ENCODE measurements at places on chromosomes 1 and 21.

GRCh38 chr1:150808846-150809245, 786 bp upstream of the CTSK start:
- DNase-seq: no peak

DNA sequence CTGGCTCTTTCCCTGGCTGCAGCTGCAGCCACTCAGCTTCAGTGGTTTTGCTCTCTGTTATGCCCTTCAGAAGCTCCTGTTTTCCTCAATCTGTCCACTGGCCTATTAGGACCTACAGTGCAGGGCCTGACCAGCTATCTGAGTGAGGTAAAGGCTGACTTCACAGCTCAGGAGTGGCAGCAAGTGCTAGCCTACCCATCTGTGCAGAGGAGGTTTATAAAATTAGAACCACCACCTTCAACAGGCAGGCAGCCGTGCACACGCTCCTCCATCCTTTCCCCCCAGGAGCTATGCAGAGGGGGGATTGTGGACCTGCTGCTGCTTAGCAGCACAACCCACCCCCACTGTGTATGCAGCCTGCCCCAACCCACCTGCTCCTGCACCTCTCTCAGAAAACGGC, 8.3 kb downstream of the ADAR start:
- DNase-seq: no peak

DNA sequence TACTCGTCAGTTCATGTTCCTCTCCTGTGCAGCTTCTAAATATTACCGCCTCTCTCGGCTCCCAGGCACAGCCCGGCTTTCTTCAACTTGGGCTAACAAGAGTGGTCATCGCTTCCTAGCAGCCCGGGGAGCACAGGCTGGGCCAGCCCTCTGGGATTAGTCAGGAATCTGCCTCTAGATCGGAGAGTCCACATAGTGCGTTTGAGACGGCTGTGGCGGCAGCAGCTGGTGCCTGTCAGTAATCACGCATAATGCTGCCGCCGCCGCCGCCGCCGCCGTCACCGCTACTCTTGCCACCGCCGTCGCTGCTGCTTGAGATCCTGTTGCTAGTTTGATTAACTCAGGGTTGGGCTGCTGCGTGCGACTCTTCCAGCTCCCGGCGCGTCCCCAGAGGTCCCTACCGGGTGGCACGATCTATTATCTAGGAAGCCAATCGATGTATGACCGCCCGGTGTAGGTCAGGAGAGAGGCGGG, at the start of gene RXRG:
Gene RXRG (minus strand): TSS at position 230 of the 474 bp plus-strand sequence. CDS start 233 bp downstream, outside the sequence.
- no peak for DNase-seq

DNA sequence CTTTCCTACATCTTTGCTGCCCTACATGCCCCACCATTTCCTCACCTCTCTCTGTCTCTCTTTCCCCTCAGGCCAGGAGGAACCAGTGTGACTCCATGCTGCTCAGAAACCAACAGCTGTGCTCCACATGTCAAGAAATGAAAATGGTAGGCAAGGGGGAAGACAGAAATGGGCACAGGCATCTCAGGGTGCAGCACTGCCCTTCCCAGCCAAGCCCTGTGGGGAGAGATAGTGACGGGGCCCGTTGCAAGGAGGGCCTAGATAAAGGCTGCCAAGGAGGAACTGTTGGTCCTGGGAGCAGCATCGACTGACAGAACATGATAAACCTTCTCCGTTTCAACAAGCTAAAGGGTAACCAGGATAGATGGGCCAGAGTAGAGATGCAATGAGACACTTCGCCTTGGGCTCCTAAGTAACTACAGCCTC, 12.5 kb upstream of the PIGC start:
- DNase-seq: no peak

GRCh38 chr21:31592963-31593560, 66.4 kb upstream of the SOD1 start:
- no peak for DNase-seq

DNA sequence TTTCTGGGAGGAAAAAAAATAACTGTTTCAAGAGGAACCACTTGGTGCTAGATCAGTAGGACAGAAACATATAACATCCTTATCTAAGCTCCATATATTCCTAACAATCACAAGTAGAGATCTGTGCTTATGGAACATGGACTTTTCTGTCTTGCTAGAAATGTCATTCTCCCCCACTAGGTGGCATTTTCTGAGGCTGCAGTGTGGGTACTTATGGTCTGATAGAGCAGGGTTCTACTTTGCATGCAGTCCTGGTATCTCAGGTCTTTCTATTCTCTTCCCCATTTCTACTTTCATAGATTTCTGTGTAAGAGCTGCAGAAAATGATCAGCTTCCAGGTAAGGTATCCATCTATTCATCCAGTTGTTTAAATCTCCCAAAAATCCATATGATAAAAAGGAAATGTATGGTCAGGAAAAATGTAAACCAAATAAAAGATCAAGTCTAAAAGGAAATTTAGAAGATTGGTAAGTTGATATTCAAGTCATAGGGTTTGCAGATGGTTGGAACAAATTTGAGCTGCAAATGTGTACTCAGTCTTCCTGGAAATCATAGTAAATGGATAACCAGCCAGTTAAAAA, 1.5 kb downstream of the ZNF684 start:
- peak; percentile 56 for DNase-seq

DNA sequence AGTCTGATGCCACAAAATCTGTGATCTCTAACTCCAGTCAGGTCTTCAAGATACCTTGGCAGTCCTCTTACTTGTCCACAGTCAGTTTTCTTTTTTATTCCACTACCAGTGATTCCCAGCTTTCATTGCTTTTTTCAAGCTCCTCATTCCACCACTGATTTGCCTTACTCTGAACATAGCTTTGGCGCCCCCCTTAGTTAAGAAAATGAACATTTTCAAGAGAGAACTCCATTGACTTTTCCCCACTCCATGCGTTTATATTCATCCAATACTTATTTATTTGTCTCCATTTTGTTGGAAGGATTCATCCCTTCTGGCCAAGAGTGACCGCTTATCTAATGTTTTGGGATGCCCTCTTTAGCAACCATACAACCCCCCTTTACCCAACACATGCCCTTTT, 33.9 kb upstream of the IPO9 start:
- DNase-seq: no peak

DNA sequence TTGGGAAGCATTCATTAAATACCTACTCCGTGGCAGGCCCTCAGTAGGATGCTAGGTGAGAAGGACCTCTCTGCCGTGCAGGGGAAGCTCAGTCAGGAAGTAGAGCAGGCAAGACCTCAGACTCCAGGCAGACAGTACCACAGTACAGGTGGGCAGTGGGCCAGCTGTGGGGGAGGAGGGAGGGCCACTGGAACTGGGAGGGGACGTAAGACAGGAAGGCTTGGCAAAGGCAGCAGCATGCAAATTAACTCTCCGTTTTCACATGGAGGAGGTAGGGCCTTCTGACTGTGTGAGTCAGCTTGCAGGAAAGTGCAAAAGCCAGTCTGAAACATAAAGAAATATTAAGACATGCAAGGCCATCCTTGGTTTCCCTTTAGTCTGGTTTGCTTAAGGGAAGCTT, 157.7 kb downstream of the TRIM33 start:
- no peak for DNase-seq

DNA sequence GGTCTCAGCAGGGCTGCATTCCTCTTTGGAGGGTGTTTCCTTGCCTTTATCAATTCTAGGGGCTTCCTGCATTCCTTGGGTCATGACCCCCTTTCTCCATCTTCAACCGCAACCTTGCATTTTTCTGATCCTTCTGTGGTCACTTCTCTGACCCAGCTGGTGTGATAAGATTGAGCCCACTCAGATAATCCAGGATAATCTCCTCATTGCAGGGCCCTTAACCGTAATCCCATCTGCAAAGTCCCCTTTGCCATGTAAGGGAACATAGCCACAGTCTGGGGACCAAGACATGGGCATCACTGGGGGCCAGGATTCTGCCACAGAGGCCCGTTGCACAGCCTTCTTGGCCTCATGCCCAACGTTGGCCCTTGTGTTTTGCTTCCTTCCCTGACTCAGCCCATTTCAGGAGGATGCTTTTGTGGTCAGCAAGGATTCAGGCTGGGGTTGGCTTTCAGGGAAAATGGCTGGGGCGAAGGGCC, 35.0 kb upstream of the IL19 start:
- no peak for DNase-seq

DNA sequence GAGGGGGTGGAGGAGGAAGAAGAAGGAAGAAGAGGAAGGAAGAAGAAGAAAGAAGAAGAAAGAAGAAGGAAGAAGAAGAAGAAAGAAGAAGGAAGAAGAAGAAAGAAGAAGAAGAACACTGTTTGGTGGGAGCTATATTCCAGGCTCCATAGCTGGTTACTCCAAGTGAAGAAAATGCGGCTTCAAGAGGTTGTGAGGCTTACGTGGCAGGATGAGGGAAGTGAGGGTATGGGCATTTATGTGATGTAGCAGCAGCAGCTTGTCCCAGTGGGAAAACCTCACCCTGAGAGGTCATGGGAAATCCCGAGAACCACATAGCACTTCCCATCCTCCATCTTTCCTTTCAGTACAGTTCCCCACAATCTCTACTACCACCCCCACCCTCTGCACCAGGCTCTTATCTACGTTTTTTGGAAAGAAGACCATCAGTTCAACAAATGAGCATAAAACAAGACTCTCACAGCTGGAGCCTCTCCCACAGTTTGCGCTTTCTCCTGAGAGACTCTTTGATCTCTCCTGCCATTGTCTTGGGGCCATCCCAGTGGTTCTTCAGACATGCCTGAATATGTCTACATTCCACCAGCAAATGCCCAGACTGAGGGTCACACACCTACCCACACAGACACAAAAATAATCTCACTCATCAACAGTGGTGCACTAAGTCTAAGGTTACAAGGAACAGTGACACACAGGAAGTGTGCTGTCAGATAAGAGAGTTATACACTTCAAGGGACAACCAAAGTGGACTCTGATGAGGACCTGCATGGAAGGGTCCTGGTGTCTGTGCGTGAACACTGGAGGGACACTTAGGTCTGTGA, 77.9 kb upstream of the KCNJ15 start:
- DNase-seq: no peak

- peak; percentile 91 for DNase-seq
Observed at GRCh38 chr1:116504308-116505156, 66.3 kb downstream of the CD58 start.

GRCh38 chr1:225845571-225846259, 35.8 kb downstream of the EPHX1 start:
- peak; percentile 34 for DNase-seq

GRCh38 chr1:53334312-53334711, 6.4 kb upstream of the LRP8 start:
- DNase-seq: no peak

DNA sequence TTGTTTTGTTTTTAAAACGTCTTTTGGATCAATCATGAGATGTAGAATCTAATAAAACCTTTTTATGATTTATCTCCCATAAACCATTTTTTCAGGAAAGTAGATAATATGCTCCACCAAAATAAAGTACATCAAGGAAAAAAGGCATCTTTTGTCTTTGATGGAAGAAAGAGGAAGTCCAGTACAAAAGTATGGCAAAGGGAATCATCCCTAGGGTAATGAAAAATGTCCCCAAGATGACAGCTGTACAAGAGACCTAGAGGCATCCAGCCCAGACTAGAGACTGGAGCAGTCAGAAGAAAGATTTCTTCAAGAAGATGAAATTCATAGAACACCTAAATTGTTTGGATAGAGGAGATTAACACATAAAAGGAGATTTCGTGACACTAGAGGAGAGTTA, 32.3 kb upstream of the GFI1 start:
- no peak for DNase-seq

- no peak for DNase-seq
Observed at GRCh38 chr1:205669341-205670149, 10.8 kb downstream of the SLC45A3 start.

GRCh38 chr21:14864211-14865021, 200.4 kb downstream of the NRIP1 start:
- peak; percentile 24 for DNase-seq

GRCh38 chr1:152426731-152427130, 12.7 kb upstream of the CRNN start:
- DNase-seq: no peak

GRCh38 chr21:34200288-34200905, 127.0 kb downstream of the MRPS6 start:
- DNase-seq: no peak

DNA sequence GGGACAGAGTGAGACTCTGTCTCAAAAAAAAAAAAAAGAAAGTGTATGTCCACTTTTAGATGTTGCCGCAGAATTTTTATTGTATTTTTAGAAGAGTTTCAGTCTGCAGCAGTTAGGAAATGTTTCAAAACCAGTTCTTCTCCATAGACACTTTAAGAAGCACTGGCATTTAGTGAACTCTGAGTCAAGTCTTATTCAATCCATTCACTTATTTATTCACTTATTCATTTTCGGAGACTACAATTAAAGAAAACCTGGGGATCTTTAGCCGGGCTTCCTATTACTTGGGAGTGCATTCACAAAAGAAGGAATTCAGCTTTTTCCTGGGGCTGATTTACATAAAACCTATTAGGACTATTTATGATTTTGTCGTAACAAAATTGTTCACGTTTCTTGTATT, 12.3 kb downstream of the RCAN3 start:
- no peak for DNase-seq

DNA sequence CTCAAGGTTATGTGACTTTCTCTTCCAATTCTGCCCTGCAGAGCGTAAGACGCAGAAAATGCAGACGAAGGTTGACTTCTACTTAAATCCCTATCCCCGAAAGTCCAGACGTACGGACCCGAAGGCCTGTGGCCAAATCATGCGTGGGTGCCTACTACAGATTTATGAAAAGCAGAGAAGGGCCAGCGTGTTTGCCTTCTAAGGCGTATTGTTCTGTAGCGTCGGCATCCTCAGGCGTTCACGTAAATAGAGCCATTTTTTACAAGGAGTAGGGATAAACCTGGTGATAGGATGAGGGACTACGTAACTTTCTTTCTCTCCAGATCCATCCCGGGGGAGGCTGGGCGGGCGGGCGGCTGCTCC, 222 bp upstream of the GIPC2 start:
- no peak for DNase-seq

GRCh38 chr1:47997289-47998200, at the start of gene TRABD2B:
Gene TRABD2B, minus strand, starts transcription at chr1:47997385.
- peak; percentile 47 for DNase-seq

DNA sequence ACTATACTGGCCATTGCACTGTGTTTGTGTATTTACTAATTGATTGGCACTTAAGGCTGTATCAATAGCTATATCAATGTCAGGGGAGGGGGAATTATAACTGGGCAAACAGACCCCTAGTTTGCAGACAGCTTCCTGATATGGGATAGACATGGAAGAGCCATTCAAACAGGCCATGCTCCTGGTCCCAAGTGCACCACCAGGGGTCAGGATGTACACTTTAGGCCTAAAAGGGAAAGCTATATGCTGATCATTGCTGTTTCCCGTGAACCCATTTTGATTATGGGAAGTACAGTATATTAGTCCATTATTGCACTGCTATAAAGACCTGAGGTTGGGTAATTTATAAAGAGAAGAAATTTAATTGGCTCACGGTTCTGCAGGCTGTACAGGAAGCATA, 124.9 kb upstream of the BACE2 start:
- no peak for DNase-seq

Data from CD4-positive, alpha-beta T cell treated with Interleukin-10 for 1 hour (primary cell).